Fibroblast of lung (primary cell): ENCODE measurements at places on chromosomes 3 and 15. TPM values are rescaled to one million over a fixed set of nuclear protein-coding genes. Genes with fewer than 3 reads are reported as not detected.

Gene SPATA12
- not detected in 2 replicates for total RNA-seq

DNA sequence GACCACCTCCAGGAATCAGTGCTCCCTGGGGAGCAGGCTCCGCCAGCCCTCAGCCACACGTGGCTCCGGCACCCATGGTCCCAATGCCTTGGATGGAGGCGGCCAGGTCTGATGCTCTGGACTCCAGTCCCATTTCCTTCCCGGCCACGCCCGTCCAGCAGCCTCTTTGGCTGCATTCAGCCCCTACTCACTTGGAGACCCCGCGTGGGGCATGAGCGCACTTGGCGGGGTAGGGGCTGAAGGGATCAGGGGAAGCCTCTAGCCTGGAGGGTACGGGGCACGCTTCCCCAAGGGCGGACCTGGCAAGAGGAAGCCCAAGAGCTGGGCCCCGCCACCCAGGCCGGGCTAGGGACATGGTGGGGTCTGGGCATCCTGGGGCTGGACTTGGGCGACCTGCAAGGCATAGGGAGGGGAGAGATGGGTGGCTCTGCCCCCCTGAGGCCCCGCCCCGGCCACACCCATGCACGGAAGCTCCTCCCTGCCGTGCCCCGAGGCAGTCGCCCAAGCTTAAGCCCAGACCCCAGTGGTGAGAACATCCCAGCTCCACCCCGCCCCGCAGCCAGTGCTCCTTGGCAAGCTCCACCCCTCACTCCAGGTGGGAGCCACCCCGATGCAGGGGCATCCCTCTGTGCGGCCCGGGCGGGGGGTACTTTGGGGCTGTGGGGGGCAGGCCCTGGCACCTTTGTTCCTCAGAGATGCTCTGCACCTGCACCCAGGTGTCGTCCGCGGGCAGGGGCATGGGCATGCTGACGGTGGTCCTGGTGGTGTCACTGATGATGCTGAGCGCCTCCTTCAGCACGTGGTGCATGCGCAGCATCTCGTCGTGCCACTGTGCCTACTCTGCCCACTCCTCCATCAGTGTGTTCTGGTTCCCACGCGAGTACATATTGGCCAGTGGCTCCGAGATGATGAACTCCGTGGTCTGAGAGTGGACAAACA is 163.5 kb downstream of the GOLGA6L4 start:
- H3K4me3 ChIP-seq, result no peak overlapping the region
- H3K27ac ChIP-seq, result no peak overlapping the region
- H3K36me3 ChIP-seq, result no peaks in the 10 kb centered on the region
- H3K4me1 ChIP-seq, result no peaks in the 10 kb centered on the region
- no peak for DNase-seq
- H3K27me3 ChIP-seq, result no peaks in the 10 kb centered on the region

DNA sequence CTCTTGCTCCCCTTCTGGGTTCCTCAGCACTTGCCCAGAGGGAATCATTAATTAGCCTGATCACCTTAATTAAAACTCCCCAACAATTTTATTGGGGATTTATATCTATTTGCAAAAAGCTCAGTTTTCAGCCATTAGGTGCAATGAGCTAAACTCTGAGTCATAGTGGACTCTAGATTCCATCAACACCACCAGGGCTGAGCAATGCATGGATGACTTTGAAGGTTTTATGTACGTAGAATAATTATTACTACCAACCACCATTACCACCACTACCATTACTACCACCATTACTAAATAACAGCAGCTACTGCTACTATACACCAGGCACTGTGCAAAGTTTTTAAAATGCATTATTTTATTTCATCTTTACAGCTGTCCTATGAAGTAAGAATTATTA is 81.2 kb downstream of the ZNF621 start:
- no peaks in the 10 kb centered on the region for H3K4me1 ChIP-seq
- H3K27me3 ChIP-seq, result no peaks in the 10 kb centered on the region
- no peak for DNase-seq
- no peak overlapping the region for H3K27ac ChIP-seq

DNA sequence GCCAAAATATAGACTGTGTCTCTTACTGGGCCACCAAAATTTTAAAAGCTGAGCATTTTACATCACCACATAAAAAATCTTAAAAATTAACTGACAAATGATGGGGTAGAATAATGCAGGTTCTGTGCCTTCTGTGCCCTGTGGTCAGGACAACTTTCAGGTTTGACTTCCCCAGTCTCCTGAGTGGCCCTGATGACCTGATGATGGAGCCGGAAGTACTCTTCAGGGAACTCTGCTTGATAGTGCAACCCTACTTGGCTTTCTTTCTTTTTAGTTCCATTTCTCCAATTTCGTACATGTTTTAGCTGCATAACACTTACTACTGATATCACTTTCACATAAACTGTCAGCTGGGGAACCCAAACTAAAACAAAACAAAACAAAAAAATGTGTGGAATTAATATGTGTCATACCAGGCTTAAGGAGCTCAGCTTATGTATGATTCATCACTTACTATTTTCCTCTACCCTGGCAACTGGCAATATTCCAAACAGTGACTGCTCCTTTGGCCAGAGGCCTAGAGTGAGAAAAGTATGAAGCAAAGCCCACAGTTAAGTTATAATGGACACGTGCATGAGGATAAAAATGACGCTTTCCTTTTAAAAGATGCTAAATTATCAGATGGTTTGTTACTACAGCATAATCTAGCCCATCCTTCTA is 194.3 kb downstream of the BCHE start:
- H3K4me1 ChIP-seq, result peaks cover 4% of the 10 kb centered on the region
- H3K4me3 ChIP-seq, result no peak overlapping the region
- peak overlapping the region; percentile 87 for H3K27ac ChIP-seq
- DNase-seq, result peak; percentile 96
- H3K27me3 ChIP-seq, result no peaks in the 10 kb centered on the region

GRCh38 chr3:31361371-31362273 is 171.1 kb upstream of the STT3B start:
- no peaks in the 10 kb centered on the region for H3K27me3 ChIP-seq
- H3K27ac ChIP-seq, result peak overlapping the region; percentile 42
- H3K36me3 ChIP-seq, result no peaks in the 10 kb centered on the region
- no peak overlapping the region for H3K4me3 ChIP-seq
